ENCODE measurements at places on chromosomes 4 and X. TPM values are rescaled to one million over a fixed set of nuclear protein-coding genes. Genes with fewer than 3 reads are reported as not detected.

GALNTL6 gene
- total RNA-seq, result 0.35 TPM

GRCh38 chr4:61872983-61873382, 672.9 kb downstream of the ADGRL3 start:
- DNase-seq, result no peak

DNA sequence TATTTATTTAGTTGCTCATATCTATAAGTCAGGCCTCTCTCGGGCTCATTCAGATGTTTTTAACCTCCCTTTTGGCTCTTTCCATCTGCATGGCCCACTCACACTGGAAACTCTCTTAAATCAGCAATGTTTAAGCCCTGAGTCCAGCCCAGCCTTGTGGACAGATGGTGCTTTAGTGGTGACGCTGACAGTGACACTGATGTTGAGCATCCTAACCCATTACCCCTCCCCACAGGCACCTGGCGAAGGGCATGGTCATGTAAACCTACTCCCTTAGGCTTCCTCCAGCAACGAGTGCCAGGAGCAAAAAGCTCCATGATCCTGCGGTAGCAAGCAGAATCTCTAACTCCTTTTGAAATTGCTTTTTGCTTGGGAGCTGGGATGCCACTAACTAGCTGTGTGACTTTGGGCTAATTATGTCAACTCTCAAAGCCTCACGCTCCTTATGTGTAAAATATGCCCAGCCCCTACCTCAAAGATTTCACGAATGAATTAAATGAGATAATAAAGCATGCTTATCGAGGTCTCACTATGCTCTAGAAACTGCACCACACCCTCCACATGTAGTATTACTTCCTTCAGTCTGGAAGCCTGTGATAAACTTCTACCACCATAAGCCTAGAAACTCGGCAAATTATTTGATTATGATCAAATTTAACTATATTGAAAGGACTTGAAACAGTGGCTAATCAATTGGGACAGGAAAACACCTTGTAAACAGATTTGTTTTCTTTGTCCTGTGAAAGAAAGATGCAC, 569.4 kb downstream of the BCOR start:
- DNase-seq, result no peak

DNA sequence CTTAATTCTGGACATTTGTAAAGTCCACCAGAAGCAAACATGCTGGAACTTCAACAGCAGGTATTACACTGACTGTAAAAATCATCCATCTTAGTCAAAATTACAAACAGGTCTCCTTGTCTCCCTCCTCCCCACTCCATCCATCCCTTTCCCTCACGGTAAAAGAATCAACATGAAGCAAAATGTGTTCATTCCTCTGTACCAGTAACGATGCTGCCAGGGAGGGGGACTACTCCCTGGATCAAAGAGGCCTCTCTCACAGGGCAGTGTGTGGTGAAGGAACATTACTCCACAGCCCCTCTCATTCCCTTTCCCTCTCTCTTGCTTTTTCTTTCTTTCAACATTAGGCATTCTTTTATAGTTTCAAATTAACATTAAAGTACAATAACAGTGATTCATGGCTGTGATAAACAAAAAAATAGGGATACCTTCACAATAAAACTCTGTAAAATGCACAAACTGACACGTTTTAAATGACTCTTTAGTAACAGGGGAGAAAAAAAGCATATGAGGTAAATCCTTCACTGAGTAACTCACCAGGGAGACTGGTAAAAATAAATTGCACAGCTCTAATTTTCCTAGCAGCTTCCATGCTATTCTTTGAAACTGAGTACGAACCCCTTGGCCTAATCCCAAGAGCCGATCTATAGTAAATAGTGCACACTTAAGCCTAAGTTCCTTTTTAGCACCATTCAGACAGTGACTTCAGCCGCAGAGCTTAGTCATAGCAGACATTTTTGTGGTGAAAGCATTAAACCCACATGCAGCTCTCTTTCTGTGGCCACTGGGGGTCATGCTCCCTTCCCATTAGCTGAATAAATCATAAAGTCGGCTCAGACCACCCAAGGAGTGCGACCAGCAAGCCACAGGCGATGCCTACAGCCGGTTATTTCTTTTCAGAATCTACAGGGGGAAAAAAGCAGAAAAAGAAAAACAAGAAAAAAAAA, 215.6 kb upstream of the GYPA start:
- DNase-seq, result peak; percentile 65

- DNase-seq, result no peak
Measured at GRCh38 chr4:102217775-102218355, 127.4 kb downstream of the SLC39A8 start.

DNA sequence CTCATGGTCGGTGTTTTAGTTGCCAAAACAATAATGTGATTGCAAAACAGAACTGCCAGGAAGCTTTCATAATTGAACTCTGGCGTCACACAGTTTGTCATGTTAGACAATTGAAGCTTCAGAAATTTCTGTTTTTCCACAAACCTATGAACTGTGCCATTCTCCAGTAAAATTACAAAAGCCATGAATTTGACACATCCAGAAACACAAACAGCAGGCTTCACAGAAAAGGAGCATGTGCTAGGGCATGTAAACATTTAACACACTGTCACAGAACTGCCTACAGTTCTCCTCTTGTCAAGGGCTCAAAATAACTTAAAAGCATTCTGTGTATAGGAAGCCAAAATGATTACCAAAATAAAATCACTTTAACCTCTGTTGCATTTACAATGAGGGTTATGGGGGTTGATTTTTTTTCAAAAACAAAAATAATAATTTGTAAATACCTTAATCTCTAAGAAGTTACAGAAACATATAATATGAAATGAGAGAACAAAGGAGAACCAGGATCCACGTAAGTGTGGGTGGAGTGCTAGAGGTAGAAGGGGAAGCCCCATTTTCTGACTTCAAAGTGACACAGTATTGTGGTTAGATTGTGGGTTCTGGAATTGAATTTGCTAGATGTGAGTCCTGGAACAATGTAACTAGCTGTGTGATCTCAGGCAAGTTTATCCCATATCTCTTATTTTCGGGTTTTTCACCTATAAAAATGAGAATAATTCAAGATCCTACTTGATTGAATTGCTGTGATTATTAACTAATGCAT, 295.0 kb downstream of the CENPC start:
- DNase-seq, result no peak

DNA sequence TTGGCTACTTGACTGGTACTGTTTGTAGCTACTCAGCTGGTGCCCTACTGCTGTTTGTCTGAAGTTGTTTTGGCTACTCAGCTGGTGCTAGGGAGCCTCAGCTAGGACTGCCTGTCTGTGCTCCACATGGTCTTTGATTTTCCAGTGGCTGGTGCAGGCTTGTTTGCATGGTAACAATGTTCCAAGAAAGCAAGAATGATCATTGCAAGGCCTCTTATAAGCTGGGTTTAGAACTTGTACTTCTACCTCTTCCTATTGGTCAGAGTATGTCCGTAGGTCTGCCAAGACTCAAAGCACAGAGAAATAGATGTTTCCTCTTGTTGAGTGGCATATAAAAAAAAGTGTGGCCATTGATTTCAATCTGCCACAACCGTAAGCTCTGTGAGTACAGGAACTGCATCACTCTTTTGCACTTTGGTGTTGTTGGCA, 17.6 kb downstream of the NFKB1 start:
- no peak for DNase-seq
